ENCODE measurements at places on chromosomes 2 and 18.

DNA sequence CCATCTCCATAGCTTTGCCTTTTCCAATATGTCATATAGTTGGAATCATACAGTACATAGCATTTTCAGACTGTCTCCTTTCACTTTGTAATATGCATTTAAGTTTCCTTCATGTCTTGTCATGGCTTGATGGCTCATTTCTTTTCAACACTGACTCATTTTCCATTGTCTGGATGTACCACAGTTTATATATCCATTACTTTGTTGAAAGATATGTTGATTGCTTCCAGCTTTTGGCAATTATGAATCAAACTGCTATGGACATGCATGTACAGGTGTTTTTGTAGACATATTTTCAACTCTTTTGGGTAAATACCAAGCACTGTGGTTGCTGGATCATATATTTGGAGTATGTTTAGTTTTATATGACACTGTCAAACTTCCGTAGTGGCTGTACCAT is 26.3 kb downstream of the ACSL3 start:
- DNase-seq: no peak

DNA sequence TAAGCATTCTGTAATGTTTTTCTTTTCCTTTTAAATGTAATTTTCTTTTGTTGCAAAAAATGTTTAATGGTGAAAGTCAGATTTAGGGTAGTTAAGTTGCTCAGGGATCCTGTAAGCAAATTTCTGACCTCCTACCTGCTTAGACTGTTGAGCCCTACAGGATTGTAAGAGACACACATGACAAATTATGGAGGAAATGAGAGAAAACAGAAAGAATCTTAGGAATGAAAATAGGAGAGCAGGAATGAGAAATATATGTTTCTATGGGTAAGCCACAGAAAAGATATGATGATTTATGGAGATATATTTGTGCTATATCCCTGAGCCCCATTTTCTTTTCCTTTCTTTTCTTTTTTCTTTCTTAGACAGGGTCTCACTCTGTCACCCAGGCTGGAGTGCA is 28.3 kb downstream of the CYBRD1 start:
- no peak for DNase-seq

DNA sequence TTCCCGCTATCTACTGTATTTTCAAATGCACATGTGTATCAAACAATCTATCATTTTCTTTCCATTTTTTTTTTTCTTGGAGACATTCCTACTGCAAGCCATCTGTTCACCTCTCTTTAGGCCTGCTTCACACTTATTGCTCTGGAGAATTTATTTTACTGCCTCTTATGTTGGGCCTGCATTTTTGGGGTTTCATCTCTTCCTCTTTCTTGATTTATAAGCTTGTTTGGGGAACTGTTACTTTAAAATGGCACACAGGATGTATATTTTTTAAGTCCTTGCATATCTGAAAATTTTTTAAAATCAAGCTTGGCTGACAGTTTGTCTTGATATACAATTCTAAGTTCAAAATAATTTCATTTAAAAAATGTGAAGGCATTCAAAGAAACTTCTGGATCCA is 3.5 kb upstream of the RAB27B start:
- DNase-seq: no peak

- DNase-seq: no peak
Measured at GRCh38 chr2:37267685-37268084, 36.2 kb downstream of the NDUFAF7 start.

- DNase-seq: peak; percentile 4
Measured at GRCh38 chr2:45731141-45731540, 79.7 kb downstream of the PRKCE start.

DNA sequence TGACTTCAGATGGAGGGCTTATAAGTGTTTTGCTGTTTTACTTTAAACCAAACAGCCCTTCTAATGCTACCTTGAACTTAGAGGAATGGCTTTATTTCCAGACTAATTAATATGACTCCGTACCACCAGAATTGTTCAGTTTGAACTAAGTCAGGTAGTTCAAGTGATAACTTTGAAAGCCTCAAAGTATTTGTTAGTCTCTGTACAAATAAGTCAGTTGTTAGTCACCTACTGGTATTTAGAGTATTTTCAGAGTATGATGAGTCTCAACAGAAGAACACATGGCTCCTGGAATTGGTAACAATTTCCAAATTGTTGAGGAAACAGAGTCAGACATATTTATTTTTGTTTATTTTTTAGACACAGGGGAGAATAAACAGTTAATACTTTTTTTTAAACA is 381.8 kb upstream of the NRXN1 start:
- DNase-seq: no peak

GRCh38 chr2:101991721-101992145 is at the start of gene IL1R2:
Gene IL1R2, plus strand, starts transcription at chr2:101991960. Its CDS starts 16,616 bp downstream, at chr2:102008576.
- peak; percentile 28 for DNase-seq

GRCh38 chr2:16006537-16007166 is 66.3 kb downstream of the MYCN start:
- no peak for DNase-seq

DNA sequence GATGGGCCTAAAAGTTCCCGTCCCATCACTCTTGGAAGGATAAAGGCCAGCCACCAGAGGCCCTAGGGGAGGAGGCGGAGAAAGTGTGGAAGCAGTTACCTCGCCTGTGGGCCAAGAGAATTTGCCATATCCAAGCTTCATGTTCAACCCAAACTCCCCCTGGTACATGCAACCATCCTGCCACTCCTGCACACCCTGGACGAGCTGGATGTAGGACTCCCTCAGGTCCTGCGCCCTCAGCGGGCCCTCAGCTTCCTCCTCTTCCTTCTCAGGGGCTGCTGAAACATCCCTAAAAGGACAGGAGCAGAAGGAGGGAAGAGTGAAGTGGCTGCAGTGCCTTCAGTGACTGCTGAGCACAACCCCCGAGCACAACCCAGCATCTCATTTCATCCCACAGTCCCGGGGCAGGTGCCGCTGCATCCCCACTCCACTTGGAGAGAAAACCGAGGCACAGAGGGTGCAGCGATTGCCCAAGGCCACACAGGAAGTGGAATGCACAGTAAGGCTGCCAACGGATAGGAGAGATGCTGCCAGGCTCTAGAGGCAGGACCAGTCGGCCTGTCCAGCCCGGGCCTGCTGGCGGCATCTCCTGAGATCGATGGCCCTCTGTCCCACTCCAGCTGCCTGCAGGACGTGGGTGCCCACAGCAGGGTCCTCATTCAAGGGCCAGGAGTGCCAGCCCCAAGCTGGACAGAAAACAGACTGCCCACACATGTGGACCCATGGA is 2.9 kb downstream of the ANKMY1 start:
- no peak for DNase-seq

- no peak for DNase-seq
Measured at GRCh38 chr2:148716378-148716920, 71.9 kb downstream of the EPC2 start.

DNA sequence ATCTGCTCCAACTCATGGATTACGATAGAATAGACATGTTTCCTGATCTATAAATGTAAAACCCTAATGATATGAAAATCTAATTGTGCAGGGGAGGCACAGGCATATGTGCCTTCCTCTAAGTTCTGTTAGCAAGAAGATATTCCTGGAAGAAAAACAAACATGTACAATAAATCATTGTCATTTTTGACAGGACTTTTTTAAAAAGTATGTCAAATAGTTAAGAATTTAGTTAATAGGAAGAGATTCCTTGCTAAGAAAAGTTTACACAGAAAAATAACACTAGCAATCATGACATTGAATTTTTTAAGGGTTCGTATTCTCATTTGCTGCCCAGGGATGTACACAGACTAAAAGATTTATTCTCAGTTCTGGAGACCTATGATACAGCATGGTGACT is 15.3 kb upstream of the CREB1 start:
- DNase-seq: no peak

DNA sequence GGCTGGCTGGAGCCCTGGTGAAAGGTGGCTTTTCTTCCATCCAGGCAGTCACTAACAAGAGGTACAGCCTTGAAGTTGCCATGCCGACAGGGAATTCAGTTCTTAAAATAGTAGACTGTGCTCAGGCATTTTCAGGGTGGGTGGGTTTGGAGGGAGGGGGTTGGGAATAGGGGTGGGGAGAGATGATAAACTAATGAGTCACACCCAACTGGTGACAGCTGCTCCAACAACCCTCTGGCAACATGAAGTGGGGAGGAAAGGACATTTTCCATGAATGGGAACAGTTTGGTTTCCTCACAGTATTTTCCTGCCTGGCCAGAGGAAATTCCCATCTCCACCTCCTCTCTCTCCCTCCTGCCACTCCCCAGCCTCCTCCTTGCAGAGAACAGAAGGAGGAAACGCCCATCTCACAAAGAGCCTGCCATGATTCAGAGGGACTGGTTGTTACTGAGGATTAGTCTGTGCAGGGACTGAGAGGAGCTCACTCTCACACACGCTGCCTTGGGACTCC is 113.0 kb upstream of the SLC1A4 start:
- DNase-seq: no peak

GRCh38 chr2:7904319-7904718 is 777.5 kb upstream of the ID2 start:
- DNase-seq: no peak

DNA sequence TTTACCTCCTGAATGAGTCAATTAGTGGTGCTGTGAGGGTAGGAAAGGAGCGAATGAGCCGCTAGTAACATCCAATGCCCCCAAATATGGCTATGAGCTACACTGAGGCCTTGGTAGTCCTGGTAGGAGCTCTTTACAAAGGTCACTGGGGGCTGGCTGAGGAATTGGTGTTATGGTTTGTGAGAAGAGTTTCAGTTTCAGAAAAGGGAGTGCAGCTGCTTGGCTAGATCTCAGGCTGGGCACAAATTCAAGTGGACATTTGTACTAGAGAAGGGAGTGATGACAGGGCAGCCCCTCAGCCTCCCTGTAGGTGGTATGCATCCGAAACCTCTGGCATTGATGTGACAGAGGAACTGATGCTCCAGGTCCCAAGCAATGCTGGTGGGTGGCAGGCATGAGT is 13.9 kb upstream of the PAIP2B start:
- DNase-seq: no peak

DNA sequence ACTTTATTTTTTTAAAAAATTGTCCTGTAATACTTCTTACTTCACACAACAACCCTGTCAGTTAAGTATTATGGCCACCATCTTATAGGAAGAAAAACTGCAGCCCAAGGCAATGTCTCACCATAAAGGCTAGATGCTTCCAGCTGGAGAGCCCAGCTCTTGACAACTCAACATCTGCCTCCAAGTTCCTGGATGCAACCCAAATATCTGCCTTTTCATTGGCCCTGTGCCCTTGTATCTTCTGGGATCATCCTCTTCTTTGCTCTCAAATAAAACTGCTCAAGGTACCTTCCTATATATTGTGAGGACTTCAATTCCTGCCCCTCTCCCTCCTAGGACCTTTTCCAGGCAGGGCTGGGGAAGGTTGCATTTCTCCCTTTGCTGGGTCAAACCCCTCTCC is 69.5 kb downstream of the BIN1 start:
- DNase-seq: no peak

DNA sequence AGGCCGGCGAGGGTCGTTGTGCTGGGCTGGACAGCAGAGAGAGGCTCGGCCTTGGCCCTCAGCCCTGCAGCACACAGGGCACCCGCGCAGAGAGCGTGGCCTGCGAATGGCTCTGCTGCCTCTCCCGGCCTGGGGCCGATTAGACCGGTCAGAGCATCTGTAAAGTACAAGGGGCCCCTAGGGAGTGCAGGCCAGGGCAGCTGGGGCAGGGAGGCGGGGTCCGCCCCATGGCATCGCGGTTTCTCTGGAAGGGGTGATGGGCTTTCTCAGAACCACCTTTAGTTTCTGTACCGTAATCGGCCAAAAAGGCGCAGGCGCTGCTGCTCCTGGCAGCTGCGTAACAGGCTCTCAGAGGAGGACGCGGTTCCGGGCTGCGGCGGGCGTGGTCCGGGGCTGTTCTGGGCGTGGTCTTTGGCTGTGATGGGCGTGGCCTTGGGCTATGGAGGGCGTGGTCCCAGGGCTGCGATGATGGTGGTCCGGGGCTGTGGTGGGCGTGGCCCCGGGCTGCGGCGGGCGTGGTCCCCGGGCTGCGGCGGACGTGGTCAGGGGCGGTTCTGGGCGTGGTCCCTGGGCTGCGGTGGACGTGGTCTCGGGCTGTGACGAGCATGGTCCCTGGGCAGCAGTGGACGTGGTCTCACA is 1.5 kb upstream of the GPR148 start:
- peak; percentile 0 for DNase-seq

- DNase-seq: no peak
Measured at GRCh38 chr2:26460613-26461031, 17.3 kb downstream of the OTOF start.

DNA sequence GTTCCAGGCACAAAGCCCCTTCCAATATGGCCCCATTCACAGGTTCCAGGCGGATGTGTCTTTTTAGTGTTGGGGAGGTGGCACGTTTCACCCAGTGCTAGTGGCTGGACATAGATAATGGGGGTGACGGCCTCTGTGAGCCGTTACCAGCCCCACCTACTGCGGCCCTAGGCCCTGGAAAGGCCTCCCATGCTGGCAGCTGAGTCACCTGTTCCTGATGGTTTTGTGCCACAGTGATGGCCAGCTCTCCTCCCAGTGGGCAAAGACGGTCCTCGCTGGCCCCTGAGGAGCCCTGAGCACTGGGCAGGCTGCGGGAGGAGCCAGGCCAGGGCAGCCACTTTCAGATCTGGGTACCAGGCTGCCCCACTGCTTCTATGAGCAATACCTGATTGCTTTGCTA is 40.0 kb upstream of the GPC1 start:
- DNase-seq: no peak

GRCh38 chr2:229118336-229118735 is 152.8 kb downstream of the PID1 start:
- DNase-seq: no peak

- DNase-seq: no peak
Measured at GRCh38 chr2:134413430-134413829, 159.6 kb downstream of the MGAT5 start.

DNA sequence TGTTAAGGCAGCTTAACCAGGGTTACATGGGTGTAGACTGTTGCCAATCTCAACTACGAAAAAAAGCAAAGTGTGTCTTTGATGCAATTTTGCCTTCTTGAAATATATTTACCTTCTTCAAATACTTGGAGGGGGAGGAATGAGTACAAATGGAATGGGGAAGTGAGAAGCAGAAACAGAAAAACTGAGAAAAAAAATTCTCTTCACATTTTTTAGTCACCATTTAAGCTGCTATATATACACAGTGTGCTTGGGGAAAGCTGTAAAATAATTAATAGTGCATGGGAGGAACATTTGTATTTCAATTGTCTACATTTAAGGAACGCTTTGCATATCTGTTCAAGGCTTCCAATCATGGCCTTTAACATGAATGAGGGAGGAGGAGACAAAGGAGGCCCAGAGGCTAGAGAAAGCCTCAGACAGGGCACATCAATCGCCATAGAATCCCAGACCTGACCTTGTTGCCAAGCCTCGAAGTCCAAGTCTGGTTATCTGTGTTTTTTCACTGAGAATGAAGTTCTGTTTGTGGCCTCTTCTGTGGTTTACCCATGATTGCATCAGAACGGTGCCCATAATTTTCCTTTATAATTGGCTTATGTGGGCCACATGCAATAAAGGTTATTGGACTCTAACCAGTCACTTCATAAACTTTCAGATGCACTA is 158.6 kb downstream of the PIK3C3 start:
- DNase-seq: peak; percentile 54

GRCh38 chr18:8945514-8945913 is 157.0 kb upstream of the NDUFV2 start:
- no peak for DNase-seq

- DNase-seq: no peak
Measured at GRCh38 chr2:215371915-215372897, 60.3 kb downstream of the ATIC start.

- DNase-seq: peak; percentile 26
Measured at GRCh38 chr2:65227020-65227455, 593 bp upstream of the ACTR2 start.

- DNase-seq: no peak
Measured at GRCh38 chr18:34752056-34752455, 42.0 kb downstream of the DTNA start.

Data from AML-193 (cell line).